ENCODE measurements at places on chromosomes 3 and 15. TPM values are rescaled to one million over a fixed set of nuclear protein-coding genes. Genes with fewer than 3 reads are reported as not detected.

The VPS18 gene
- 9.6 TPM for total RNA-seq

DNA sequence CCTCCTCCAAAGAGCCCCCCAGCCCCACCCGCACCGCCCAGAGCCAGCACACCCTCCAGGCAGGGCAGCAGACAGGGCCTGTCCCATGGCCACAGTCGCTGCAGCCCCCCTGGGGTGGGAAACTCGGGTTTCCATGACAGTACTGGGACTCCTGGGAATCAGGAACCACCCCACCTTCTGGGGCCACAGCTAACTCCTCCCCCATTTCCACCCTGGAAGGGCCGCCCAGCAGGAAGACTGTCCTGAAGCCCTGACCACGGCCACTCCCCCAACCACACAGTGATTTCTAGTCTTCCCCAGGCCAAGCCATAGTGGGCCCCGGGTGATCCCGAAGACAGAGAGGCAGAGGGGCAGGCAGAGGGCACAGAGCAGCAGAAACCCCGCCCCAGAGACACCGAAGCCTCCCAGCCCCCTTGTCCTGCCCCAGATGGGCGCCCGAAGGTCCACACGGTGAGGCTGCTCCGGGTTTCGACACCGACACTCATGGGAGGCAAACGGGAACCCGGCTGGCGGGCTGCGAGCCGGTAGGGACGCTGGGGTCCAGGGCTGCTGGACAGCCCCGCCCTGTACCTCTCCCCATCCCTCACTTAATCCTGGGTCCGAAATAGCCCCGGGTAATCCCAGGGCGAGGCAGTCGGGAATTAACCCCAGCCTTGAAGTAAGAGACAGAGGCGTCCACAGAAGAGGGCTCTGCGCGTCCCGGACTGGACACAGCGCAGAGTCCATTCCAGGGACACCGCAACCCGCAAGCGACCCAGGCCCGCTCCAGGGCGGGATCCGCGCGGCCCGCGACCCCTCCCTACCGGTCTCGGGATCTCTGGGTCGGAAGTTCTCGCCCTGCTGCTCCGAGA lies 138.4 kb downstream of the NUP210 start:
- peak; percentile 55 for DNase-seq

DNA sequence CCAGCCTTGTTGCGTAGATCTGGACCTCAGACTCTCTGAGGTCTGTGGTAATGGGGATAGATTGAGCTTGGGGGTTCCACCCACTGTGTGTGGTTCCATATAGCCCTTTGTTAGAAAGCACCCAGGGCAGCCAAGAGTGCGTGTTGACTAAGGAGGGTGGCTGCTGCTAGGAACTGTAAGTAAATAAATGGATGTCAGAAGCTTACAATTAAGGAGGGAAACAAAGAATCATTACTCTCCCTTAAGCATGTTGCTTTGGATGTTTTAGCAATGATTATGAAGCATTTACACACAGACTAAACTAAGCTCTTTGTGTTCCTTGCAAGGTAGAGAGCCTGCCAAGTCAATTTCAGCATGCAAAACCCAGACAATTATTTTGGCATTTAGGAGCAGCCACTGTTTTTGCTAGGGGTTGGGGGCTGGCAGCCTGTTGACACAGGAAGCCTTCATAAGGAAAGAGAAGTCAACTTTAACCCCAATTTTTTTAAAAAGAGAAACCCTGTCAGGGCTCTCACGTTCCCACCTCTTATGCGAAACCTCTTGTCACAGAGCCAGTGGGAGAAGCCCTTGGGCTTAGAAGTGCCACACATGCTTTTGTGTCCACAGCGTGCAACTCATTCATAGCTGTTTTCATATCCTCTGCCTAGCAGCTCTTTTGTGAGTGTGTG lies 127.8 kb downstream of the CMSS1 start:
- no peak for DNase-seq

GRCh38 chr15:40487816-40488682 lies 17.3 kb downstream of the CHST14 start:
- DNase-seq: no peak

- DNase-seq: no peak
Measured at GRCh38 chr3:136928240-136928639, 29.5 kb upstream of the IL20RB start.

GRCh38 chr3:178451799-178452198 lies 84.4 kb upstream of the KCNMB2 start:
- DNase-seq: no peak

DNA sequence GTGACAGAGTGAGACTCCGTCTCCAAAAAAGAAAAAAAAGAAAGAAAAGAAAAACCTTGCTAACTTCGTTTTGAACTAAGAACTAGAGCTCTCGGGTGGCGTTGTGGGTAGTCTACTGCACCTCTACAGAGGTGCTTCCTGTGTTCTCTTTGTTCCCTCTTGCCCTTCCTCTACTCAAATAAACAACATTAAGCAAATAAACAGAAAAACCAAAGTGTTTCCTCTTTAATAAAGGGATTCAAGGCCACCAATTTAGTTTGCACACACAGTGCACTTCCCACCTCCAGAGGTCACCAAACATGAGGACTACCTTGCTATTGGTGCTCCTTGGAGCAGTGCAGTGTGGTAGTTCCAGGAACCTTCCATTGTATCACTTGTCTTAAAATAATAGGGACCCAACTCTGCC lies 354.2 kb upstream of the TBL1XR1 start:
- no peak for DNase-seq

GRCh38 chr3:157527131-157527881 lies 24.1 kb upstream of the VEPH1 start:
- DNase-seq: no peak

GRCh38 chr3:32886296-32886695 lies 65.1 kb upstream of the CCR4 start:
- DNase-seq: no peak

Measured in PC-9 (cell line).